ENCODE measurements at places on chromosomes 2 and 18. TPM values are rescaled to one million over a fixed set of nuclear protein-coding genes. Genes with fewer than 3 reads are reported as not detected.

DNA sequence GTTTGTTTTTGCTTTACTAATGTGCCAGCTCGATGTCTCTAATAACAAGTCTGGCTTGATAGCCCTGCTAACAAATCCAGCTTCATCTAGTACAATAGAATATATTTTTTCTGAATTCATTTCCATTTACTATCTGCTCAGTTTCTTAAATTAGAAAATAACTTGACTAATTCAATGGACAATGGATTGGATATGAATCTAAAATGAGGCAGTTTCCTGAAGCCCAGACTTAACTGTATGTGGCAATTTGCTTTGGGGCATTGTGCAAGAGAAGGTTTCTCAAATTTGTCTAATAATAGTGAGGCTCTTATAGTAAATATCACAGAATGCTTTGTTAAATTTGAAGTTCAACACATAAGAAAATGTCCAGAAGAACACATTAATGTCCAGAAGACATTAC is 25.8 kb downstream of the CALCRL start:
- peaks cover 8% of the 10 kb centered on the region for H3K4me1 ChIP-seq
- no peak overlapping the region for H3K4me3 ChIP-seq
- no peaks in the 10 kb centered on the region for H3K36me3 ChIP-seq
- no peak for DNase-seq
- H3K27me3 ChIP-seq = no peaks in the 10 kb centered on the region
- H3K27ac ChIP-seq = no peak overlapping the region

- DNase-seq = no peak
- H3K4me3 ChIP-seq = no peak overlapping the region
- H3K36me3 ChIP-seq = no peaks in the 10 kb centered on the region
- no peak overlapping the region for H3K27ac ChIP-seq
- H3K4me1 ChIP-seq = no peaks in the 10 kb centered on the region
- no peaks in the 10 kb centered on the region for H3K27me3 ChIP-seq
Observed at GRCh38 chr2:142675398-142675797, 202.1 kb upstream of the KYNU start.

GRCh38 chr2:9086465-9086864 is 83.0 kb upstream of the MBOAT2 start:
- H3K27me3 ChIP-seq = no peaks in the 10 kb centered on the region
- H3K4me1 ChIP-seq = peaks cover 15% of the 10 kb centered on the region
- H3K27ac ChIP-seq = no peak overlapping the region
- no peak overlapping the region for H3K4me3 ChIP-seq
- peaks cover 2% of the 10 kb centered on the region for H3K36me3 ChIP-seq
- DNase-seq = no peak

Gene FIGN
- total RNA-seq = 11.5 TPM

GRCh38 chr2:3488855-3489763 is 30.2 kb downstream of the ADI1 start:
- no peak overlapping the region for H3K27ac ChIP-seq
- H3K4me3 ChIP-seq = no peak overlapping the region

- no peaks in the 10 kb centered on the region for H3K27me3 ChIP-seq
- no peak overlapping the region for H3K27ac ChIP-seq
- H3K4me1 ChIP-seq = peaks cover 21% of the 10 kb centered on the region
- no peaks in the 10 kb centered on the region for H3K36me3 ChIP-seq
- no peak for DNase-seq
Observed at GRCh38 chr18:21897811-21898210, 157.2 kb downstream of the MIB1 start.

DNA sequence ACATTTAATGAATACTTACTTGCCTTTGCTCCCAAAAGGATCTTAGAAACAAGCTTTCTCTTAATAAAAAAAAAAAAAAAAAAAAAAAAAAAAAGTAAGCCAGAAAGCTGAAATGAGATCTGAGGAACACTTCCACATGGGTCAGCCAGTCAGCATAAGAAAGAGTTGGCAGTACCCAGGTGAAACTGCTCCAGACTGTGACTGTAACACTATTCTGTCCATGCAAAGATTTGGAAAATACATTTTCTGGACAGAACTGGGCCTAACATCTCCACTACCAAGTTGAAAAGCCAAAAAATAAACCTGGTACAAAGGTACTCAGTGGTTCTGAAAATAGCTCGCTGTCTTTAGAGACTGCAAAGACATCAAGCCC is 135.7 kb downstream of the THADA start:
- no peak overlapping the region for H3K4me3 ChIP-seq
- peak overlapping the region; percentile 89 for H3K27ac ChIP-seq
- no peak for DNase-seq
- peaks cover 80% of the 10 kb centered on the region for H3K4me1 ChIP-seq
- H3K36me3 ChIP-seq = no peaks in the 10 kb centered on the region
- H3K27me3 ChIP-seq = no peaks in the 10 kb centered on the region

Gene GALNT5
- total RNA-seq = 1.3 TPM

Gene CNRIP1
- total RNA-seq = 5.2 TPM

Gene TMEM198
- total RNA-seq = 4.0 TPM

DNA sequence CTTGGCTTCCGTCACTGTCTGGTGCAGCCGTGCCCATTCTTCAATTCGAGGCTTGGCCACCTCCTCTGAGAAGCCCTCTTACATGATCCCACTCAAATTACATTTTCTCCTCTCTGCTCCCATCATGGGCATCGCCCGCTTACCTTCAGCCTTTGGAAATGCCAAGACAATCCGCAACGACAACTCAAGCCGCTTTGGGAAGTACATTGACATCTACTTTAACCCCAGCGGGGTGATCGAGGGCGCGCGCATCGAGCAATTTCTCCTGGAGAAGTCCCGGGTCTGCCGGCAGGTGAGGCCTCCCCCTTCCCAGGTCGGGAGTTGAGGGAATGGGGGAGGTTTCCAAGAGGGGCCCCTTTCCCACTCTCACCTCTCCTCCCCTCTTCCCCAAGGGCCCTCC is 38.3 kb downstream of the MYO7B start:
- peaks cover 5% of the 10 kb centered on the region for H3K27me3 ChIP-seq
- peaks cover 10% of the 10 kb centered on the region for H3K4me1 ChIP-seq
- no peak overlapping the region for H3K27ac ChIP-seq

Gene RAPH1
- 30.3 TPM for total RNA-seq

Gene SOX11
- 46.2 TPM for total RNA-seq
